ENCODE measurements at places on chromosomes 1 and 21.

- no peak for DNase-seq
Measured at GRCh38 chr1:4710592-4711415, 56.4 kb downstream of the AJAP1 start.

DNA sequence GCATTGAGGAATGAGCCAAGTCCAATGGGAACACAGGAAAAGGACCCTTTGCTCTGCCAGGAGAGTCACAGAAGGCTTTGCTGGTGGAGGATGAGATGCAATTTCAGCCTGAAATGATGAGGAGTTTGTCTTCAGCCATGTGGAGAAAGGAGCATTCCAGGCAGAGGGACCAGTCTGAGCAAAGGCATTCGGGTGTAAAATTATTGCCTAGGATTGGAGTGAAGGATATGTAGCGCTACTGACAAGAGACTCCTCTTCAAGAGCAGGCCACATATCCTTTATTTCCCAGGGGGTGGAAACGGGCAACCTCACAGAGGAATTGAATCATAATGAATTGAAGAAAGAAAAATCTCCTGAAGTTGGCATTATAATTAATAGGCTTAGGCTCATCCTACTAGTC lies 1.1 kb upstream of the CSF1 start:
- DNase-seq, result no peak

DNA sequence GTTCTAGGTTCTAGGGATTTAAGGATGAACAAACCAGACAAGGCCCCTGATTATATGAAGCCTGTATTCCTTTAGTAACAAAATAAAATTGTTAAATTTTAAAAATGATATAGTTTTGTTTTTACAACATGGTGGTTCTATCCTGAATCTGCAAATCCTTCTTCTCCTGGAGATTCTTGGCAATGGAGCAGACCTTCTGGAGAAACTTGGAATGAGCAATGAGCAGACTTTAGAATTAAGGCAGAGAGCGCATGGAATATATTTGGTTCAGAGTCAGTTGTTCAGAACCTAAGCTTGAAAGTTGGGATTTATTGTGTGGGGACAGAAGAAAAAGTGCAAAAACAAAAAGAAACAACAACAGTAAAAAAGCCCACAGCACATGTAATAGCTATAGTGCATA lies 381.1 kb downstream of the ADGRL2 start:
- DNase-seq, result no peak

DNA sequence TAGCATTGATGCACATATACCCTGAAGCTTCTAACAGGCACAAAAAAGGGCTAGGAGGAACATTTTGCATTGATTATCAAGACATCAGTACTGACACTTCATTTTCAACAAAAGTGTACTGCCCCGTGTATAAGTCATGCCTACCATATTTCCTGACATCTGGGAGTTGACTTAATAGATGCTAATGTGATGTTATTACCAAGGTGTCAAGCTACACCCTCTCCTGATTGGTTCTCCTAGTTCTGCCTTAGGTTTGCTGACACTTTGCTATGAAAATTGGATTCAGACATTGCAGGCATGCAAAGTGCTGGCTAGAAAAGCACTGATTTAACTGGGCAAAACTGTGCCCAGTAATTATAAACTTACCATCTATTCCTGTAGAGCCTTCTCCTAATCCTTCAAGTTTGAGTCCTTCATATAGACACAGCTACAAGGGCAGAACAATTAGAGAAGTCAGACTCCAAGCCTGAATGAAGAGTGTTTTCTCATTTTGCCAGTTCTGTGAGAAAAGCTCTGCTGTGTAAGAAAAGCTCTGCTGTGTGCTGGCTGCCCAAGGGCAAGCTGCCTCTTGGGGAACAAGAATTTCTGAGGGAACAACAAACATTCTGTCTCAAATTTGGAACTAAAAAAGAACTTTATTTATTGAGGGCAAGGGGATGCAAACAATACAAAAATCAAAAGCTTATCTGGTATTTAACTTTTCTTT lies 11.2 kb downstream of the S100A10 start:
- DNase-seq, result no peak

- no peak for DNase-seq
Measured at GRCh38 chr21:45748593-45748992, 105.1 kb downstream of the PCBP3 start.

- DNase-seq, result no peak
Measured at GRCh38 chr1:89949991-89950624, 44.8 kb upstream of the ZNF326 start.

DNA sequence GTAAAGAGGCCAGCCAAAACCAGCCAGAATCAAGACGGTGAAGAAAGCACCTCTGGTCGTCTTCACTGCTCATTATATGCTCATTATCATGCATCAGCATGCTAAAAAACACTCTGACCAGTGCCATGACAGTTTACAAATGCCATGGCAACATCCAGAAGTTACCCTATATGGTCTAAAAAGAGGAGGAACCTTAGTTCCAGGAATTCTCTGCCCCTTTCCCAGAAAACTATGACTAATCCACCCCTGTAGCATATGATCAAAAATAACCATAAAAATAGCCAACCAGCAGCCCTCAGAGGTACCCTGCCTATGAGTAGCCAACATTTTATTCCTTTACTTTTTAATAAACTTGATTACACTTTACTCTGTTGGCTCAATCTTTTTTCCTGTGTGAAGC lies 34.2 kb upstream of the PBX1 start:
- no peak for DNase-seq

GRCh38 chr1:184461321-184461720 lies 74.5 kb downstream of the C1orf21 start:
- DNase-seq, result no peak

GRCh38 chr1:56424744-56425493 lies 154.4 kb downstream of the PLPP3 start:
- no peak for DNase-seq

DNA sequence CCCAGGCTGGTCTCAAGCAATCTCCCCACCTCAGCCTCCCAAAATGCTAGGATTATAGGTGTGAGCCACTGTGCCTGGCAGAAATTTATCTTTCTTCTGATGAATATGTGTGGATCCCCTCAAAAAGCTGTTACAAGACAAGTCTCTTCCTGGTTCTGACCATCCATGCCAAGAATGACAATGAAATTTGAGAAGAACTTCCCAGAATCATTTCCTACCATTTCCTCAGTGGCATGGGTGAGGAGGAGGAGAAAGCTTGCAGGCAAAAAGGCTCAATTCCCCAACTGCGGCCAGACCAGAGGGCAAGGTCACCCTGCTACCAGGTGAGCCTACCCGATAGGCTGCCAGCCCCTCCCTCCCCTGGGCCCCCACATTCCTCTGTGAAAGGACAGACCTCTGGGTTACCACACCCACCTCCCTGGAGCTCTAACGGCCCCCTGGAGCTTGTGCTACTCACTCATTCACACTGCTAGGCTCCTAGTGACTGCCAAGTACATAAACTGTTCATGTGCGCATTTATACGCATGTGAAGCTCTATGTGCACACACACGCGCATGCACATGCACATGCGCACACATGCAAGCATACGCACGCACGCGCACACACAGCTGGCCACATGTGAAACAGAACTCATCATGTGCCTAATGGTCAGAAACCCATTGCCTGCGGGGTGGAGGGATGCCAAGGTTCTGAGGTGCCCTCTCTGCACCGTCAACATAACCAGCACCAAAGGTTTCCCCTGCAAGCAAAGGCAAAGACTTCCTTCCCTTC lies 17.0 kb downstream of the MRAP start:
- DNase-seq, result no peak

GRCh38 chr1:97424209-97424608 lies 496.6 kb downstream of the DPYD start:
- DNase-seq, result no peak

GRCh38 chr21:40194185-40194980 lies 327.1 kb downstream of the PCP4 start:
- DNase-seq, result no peak

DNA sequence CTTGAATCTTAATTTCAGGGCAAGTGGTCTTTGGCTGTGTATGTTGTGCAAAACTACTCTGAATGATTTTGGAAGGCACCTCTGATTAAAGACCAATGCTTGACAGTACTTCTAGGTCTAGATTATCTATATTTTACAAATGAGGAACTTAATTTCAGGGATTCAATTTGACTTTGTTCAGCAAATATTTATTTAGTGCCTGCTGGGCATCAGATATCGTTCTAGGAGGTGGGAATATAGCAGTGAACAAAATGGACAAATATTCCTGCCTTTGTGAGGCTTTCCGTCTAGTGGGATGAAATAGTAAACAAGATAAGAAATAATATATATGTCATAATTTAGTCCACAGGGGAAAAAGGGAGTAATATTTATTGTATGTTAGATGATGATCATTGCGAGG lies 4.7 kb downstream of the ZNF326 start:
- DNase-seq, result no peak

- DNase-seq, result no peak
Measured at GRCh38 chr1:200367841-200368534, 41.8 kb downstream of the ZNF281 start.

DNA sequence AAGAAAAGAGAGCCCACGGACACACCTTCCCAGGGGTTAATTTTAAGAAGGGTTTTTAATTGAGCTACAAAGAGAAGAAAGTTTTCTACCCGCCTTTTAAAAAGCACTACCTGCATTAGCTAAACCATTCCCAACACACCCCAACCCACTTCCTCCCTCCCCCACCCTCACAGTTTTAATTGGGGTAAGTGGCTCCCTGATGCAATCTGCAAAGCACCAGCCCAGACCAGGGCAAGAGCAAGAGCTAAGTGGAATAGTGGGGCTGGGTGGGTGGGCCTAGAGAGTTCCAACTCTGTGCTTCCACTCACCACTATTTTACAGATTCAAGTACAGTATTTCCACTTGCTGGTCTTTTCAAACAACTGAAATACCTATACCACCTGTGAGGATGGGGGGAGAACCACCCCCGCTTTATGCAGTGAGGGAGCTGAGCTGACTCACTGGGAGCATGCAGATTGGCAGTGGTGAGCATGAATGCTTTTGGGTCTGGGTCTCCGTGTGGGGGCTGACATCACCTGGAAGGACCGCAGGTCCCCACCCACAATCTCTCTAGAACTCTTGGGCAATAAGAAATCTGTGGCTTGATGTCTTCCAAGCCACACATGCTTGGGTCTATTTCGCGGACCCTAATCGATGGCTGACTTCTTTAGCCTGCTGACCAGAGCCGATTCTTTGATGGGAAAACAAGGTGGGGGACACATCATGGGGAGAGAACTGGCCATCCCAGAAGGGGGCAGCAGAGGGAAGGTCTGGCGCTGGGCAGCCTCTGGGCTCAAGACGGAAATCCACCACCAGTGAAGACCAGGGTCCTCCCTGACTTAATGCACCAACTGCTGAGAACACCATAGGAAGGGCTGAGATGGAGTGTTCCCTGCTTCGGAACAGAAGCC lies 95.5 kb downstream of the SSBP3 start:
- DNase-seq, result no peak

- DNase-seq, result no peak
Measured at GRCh38 chr1:44604157-44604955, 69.9 kb downstream of the TMEM53 start.

DNA sequence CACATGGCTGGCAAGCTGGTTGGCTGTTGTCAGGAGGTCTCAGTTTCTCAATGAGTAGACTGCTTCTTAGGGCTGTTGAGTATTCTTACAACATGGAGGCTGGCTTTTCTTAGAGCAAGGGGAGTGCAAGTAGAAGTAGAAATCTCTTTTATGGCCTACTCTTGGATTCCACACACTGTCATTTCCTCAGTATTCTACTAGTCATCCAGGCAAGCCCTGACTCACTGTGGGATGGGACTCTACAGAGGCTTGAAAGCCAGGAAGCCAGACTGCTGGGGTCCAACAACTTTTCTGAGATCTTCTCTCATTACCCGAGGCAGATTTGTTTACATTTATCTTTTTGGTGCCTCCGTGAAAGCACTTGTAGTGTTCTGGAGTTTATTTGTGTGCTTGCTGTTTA lies 196.2 kb upstream of the APP start:
- DNase-seq, result no peak

- no peak for DNase-seq
Measured at GRCh38 chr1:25217598-25218232, 14.6 kb downstream of the SYF2 start.

GRCh38 chr21:46144464-46145070 lies 10.8 kb downstream of the FTCD start:
- no peak for DNase-seq

- no peak for DNase-seq
Measured at GRCh38 chr1:208637181-208637580, 393.0 kb upstream of the PLXNA2 start.

- DNase-seq, result no peak
Measured at GRCh38 chr1:103283841-103284669, 175.7 kb upstream of the COL11A1 start.

DNA sequence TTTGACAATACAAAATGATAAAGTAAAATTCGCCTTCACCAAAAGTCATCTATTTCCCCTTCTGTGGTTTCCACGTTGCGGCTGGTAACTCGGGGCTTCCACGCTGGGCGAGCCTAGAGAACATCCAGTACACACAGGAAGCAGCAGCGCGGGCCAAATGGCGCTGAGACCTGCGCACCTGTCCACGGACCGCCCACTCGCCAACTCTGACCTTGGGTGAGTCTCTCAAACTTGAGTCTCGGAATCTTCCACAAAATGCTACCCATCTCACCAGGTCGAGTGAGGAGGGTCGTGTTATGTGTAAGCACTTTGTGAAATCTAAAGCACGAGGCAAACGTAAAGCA lies 820 bp upstream of the TTF2 start:
- peak; percentile 84 for DNase-seq

DNA sequence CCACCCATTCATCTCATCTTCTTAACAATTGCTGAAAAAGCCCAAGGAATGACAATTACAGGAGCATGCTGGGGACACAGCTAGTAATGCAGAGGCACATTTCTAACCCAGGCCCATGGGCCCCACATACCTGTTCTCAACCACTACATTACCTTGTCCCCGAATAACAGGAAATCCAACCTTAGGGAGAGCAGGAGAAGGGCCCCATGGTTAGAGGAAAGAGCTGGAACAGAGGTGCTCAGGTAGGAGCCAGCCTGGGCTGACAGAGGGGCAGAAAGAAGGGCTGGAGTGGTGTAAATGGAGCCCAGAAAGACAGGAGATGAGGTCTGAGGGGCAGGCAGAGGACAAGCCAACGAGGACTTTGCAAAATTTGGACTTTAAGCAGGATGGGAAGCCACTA lies 11.4 kb upstream of the S100A8 start:
- DNase-seq, result no peak

DNA sequence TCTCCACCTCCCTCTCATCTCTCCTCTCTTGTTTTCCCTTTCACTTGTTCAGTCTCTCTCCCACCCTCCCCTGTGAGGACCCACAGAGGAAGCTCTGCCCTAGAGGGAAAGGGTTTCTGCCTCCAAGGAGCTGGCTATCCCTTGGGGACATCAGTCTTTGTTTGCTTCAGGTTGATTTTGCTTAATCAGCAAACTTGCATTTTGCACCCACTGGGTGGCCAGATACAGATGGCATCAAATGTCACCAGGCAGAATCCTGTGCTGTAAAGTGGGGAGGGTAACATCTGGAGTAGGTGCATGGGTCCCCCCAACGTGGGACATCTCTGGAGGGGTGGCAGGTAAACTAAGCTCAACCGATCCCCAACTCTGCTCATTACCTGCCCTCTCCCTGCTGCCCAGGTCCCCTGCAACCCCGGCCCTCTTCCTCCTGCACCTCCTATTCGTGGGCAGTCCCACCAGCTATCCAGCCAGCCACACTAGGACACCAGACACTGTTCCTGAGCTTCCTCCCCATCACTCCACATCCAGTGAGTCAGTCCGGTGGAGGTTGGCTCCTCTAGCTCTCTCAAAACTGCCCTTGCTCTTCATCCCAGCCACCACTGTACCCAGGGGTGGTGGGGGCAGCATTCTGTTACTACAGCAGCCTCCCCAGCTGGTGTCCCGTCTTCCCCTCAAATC lies 123.3 kb downstream of the KCNN3 start:
- peak; percentile 67 for DNase-seq

- DNase-seq, result no peak
Measured at GRCh38 chr1:111669268-111669667, 49.7 kb downstream of the RAP1A start.

GRCh38 chr21:35028451-35028978 lies 20.6 kb downstream of the RUNX1 start:
- DNase-seq, result no peak
